Activated CD4-positive, alpha-beta T cell treated with anti-CD3 and anti-CD28 coated beads for 48 hours (primary cell): ENCODE measurements at places on chromosomes 7 and 10.

DNA sequence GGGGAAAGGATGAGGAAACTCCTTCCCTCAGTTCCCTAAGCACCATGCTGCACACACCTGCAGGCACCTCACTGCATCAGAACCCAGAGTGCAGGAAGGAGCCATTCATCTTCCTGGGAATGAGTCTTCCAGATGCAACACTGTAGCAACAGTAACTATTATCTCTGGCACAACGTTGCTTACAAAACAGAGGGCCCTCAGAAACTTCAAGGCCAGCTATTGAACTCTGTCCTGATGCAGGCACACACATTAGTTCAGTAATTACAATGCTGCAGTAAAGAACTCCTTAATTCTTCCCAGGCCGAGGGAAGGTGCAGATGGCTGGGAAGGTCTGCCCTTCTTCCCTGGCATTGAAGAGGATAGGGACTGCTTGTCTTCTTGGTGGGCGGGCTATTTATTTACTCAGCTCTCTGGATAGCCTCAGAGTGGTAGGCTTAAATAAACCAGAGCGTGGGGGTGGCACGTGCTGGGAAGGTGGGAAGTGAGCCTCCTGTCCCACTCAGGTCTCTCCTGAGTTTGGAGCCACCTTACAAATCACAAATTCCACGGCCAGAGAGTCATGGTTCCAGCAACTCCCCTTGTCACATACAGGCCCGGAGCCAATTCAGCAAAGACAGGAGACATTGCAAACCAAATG, 125.1 kb upstream of the JCAD start:
- no peak for DNase-seq

- peak; percentile 16 for DNase-seq
Measured at GRCh38 chr7:37916673-37917660, at the start of gene SFRP4. Gene SFRP4, minus strand, starts transcription at chr7:37916817. Its CDS starts 280 bp downstream, at chr7:37916537.

GRCh38 chr7:25596443-25596842, 368.2 kb upstream of the NPVF start:
- no peak for DNase-seq

GRCh38 chr10:98273057-98273850, 5.3 kb upstream of the LOXL4 start:
- DNase-seq = no peak

- DNase-seq = no peak
Measured at GRCh38 chr10:35135861-35136260, 9.2 kb downstream of the CREM start.

GRCh38 chr10:74081192-74081803, 69.3 kb downstream of the AP3M1 start:
- peak; percentile 56 for DNase-seq

DNA sequence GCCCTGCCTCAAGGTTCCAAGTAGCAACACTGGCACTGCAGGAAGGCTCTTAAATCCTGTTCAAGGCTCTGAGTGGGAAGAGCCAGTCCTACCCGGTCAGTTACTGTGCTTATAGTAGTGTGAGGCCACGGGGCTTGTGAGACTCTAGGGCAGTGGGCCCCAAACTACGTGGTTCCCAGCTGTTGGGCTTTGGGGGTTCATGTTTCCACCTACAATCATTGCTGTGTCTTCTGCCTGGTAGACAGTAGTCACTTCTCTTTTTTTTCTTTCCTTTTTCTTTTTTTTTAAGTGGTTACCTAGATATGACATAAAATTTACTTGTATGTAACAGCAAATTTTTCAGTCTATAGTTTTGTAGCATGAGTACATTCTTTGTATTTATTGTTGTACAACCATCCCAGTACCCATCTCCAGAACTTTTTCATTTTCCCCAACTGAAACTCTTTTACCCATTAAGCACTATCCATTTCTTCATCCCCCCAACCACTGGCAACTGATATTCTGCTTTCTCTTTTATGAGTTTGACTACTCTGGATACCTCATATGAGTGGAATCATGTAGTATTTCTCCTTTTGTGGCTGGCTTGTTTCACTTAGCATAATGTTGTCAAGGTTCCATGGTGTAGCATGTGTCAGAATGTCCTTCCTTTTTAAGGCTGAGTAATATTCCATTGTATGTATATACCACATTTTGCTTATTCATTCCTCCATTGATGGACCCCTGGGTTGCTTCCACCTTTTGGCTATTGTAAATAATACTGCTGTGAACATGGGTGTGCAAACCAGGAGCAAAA, 7.7 kb downstream of the UBTD1 start:
- DNase-seq = no peak

DNA sequence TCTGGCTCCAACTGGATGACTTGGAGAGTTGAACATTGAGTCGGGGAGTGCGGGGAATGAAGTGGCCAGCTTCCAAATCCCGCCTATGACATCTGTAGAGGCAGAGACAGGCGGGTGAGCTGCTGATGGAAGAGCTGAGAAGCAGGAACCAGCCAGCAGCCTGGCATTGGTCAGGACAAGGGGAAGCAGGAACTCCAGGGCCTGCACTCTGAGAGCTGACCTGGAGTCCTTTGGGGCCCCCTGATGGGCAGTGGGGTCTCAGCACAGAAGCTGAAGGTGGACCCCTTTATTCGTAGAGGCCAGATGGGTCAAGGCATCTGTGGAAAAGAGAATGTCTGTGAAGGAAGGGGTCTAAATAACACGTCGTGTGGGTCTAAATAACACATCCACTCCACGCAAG, 57.0 kb downstream of the SEC61G start:
- DNase-seq = no peak

DNA sequence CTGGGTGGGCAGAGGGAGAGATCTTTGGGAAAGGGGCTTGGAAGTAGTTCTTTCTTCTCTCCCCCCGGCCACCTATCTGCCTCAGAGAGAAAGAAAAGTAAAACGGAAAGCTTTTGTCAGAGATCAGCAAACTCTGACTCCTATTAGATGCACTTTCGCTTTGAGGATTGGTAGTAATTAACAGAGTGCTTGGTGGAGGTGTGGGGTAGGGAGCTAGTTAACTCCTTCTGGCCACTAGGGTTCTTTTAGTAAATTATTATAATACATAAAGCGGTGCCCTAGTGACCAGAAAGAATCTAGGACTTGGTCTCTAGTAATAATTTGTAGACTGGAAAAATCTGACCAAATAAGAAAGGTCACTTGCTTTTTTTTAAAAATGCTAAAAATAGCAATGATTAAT, 54.6 kb downstream of the CPVL start:
- no peak for DNase-seq

DNA sequence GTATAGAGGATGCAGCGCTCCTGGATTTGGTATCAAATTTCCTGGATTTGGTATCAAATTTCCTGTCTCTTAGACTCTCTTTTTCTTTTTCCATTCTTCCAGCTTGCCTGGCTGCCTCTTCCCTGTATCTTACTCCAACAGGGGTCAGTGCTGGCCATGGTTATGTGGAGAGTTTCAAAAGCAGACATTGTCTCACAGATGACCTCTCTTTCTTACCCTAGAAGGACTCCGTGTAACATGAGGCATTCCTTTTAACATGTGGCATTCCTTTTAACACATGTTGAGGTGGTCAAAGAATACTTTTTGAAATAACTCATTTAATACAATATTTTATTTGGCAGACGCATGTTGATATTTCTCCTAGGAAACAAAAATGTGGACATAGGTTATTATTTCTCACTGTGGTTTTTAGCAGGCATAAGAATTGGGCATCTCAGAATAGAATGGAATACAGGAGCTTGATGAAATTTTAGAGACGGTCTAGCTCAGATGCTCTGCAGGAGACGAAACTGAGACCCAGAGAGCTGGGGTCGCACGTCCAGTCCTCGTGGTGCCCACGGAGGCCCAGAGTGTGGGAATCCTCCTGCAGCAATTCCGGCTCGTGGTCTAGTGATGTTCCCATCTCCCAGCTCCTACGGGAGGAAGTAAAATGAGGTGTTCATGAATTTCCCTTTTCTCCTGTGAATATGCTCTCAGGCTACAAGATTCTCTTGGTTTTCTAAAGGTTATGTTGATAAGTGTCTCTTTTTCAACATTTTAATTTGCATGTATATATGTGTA, 59.6 kb upstream of the PITRM1 start:
- no peak for DNase-seq

DNA sequence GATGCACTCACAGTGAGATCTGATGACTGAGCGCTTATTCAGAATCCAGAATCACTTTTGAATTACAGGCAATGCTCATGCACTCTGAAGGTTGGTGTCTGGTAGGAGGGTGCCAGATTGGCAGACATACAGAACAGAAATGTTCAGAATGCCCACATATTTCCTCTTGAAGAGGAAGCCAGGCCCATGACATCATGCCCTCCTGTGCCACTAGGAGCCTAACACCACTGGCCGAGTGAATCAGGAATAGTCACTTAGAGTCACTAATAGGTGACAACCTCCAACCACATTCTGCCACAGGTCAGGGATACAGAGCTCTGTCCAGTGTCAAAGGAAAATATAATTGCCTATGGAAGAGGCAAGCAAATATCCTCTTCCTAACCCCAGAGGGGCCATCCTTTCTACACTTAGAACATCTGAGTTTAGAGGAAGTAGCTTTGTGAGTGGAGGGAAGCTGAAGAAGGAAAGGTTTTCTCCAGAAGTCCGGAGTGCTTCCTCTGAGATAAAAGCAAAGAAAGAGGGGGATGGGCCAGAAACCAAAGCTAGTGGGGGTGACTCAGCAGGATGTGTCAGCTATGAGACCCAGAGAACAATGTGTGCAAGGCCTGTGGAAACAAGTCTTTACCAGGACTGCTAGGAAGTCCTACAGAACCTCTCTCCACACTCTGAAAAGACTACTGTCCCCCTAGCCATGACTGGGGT, 838.8 kb downstream of the GRID1 start:
- peak; percentile 2 for DNase-seq

GRCh38 chr10:35351021-35351420, 14.7 kb downstream of the CCNY start:
- no peak for DNase-seq

DNA sequence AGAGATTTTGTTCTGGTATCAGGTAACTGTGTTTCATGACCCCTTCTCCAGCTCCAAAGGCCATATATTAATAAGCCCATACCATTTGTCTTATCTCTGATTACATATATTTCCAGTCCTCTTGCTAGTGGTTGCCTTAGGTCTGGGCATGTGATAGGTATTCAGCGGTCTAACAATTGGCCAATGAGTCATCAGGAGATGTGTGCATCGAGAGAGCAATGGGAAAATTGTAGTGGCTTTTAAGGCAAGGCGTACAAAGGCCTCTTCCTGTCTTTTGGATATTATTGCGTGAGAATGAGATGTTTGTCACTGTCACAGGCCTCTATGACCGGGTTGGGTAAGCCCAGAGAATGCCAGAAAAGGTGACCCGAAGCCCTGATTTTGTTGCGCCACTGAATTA, 38.6 kb upstream of the SFRP5 start:
- no peak for DNase-seq

GRCh38 chr10:11781114-11781513, 38.9 kb downstream of the ECHDC3 start:
- no peak for DNase-seq

- no peak for DNase-seq
Measured at GRCh38 chr10:131155218-131155875, 156.2 kb downstream of the TCERG1L start.
